ENCODE measurements at places on chromosomes 2 and 18.

DNA sequence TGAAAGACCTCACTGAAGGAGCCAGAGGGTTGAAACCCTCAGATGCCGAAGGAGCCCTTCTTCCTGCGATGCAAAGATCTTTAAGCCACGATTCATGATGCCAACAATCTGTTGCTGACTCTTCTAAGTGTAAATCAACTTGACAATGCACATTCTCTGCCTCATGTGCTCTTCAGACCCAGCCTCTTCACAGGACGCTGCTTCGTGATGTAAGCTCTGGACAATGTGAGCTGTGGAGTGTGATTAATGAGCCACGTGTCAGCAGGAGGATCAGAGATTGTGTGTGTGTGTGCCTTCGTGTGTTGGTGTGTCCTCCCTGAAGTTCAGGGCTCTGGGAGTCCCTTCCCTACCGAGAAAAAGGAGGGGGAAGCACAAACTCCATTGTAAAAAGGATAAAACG lies 26.5 kb upstream of the TWIST2 start:
- no peak for DNase-seq

- DNase-seq: no peak
Measured at GRCh38 chr18:45245091-45245511, 370.2 kb upstream of the SLC14A2 start.

- DNase-seq: no peak
Measured at GRCh38 chr2:64225491-64225890, 81.3 kb upstream of the PELI1 start.

GRCh38 chr2:226869371-226869770 lies 33.5 kb downstream of the RHBDD1 start:
- no peak for DNase-seq

DNA sequence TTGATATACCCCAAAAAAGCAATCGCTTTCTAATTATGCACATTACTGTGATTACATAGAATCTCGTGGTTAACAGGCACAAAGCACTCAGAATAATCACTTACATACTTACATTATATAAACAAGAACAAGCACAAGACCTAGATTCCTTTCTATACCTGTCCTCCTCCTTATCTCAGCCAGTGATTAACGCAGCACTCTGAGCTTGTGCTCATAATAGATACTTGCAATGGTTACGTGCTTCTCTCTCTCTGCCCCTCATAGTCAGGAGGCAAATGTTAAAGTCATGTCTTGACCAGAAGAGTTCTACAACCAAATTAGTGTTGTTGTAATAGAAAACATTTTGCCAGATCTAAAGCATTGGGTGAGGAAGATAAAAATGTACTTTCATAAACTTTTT lies 342.2 kb upstream of the PKDCC start:
- no peak for DNase-seq

DNA sequence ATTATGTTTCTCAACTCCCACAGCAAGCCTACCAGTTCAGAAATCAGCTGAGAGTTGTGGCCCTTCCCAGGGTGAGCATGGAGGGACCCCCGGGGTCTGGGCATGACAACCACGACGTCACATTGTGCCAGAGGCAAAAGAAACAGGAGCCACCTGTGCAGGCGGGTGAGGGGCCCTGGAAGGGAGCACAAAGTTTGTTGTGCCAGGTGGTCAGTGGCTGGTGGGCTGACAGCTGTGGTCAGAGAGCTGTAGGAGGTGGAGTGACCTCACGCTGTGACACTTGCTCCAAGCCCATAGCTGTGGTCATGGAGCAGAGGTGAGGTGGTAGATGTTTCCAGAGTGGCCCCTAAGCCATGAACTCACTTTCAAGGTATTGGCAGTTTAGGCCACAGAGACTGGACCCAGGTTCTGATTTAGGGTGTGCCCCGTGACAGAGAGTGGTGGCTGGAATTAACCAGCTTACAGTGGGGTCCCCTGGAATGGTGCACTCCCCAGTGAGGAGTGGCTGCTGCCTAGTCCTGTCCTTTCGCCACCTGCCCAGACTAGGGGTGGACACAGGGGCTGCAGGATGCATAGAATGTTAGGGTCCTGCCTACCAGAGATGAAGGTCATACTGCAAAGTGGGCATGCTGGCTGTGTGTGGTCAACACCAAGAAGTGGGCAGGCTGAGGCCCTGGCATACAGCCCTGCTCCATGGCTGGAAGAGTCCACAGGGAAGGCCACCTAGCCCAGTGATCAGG lies 136.4 kb downstream of the GLI2 start:
- no peak for DNase-seq

GRCh38 chr2:183952741-183953140 lies 645.6 kb upstream of the ZNF804A start:
- DNase-seq: no peak

GRCh38 chr2:161763153-161763552 lies 138.9 kb downstream of the SLC4A10 start:
- no peak for DNase-seq

- DNase-seq: no peak
Measured at GRCh38 chr2:181465676-181466375, 8.6 kb downstream of the ITGA4 start.

GRCh38 chr2:101036562-101036961 lies 34.5 kb downstream of the RPL31 start:
- no peak for DNase-seq

DNA sequence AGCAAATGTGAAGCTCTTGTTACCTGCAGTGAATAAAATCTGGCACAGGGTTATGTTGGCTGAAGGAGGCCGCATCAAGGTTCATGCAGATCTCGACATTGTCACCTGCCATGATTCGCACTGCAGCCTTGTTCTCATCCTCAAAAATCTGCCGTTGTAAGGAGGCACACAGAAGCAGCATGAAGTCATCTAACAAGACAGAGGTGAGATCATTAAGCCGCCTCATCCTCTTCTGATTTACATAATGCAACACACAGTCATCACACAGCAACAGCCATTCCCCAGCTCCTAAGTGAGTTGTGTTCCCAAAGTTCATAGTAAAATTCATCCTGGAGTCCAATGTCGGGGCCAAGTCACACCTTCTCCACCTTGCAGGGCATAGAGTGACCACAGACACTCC lies 232.1 kb downstream of the NAPG start:
- DNase-seq: no peak

- DNase-seq: no peak
Measured at GRCh38 chr18:77054288-77054605, 78.3 kb downstream of the MBP start.

DNA sequence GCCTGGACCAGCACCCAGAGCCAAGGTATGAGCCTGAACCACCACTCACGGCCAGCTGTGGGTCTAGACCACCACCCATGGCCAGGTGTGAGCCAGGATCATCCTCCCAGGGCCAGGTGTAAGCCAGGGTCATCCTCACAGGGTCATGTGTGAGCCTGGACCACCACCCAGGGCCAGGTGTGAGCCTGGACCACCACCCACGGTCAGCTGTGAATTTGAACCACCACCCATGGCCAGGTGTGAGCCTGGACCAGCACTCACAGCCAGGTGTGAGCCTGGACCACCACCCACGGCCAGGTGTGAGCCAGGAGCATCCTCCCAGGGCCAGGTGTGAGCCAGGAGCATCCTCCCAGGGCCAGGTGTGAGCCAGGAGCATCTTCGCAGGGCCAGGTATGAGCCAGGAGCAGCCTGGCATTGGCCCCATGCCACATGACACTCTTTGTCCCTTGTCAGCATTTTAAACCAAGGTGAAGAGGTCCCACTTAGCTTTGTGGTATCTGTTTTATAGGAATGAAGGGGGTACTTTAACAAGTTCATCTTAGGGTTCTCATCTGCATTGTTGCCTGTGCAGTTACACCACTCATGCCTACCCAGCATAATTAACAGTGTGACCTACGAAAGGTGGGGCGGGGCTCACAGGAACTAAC lies 71.2 kb downstream of the AGAP1 start:
- no peak for DNase-seq

GRCh38 chr2:232523682-232524597 lies 2.0 kb upstream of the CHRND start:
- DNase-seq: peak; percentile 75

- DNase-seq: no peak
Measured at GRCh38 chr18:71583252-71583651, 960.9 kb downstream of the CBLN2 start.

DNA sequence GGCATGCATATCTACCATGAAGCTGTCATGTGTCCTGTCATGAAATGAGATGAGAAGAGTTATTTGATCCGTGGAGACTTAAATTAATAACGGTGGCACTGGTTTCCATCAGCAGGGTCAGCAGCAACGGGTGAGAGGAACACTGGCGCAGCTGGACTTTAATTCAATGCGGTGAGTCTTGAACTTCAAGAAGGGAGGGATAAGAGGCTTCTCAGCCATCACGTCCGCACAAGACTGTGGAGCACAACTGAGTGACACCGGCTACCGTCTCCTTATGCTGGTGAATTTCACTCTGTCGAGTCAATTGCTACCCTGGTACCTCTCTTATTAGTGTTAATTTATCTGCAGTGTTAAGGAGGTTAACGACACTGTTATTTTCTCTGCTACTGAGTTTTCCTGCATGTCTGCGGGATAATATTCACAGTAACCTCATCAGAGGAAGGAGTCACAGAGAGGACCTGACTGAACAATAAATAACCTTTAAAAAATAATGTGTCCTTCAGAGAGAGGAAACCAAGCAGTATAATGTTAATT lies 236.8 kb downstream of the EPHA4 start:
- no peak for DNase-seq

- DNase-seq: no peak
Measured at GRCh38 chr18:79616651-79617510, 62.7 kb upstream of the CTDP1 start.

- no peak for DNase-seq
Measured at GRCh38 chr2:38615237-38615636, 12.5 kb upstream of the HNRNPLL start.

DNA sequence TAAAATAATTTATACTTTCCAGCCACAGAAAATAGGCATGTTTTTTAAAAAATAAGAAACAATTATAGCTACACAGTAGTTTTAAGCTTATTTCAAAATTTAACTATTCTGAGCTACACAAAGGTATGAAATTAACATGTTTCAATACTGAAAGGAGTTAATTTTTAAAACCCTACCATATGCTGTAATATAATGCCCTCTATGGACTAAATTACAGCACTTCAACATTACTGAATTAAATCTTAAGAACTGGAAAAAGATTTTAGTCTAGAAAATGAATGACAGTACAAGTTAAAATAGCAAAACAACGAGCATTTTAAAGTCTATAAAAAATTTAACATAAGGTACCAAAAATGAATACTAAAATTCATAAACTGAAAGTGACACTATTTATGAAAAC lies 36.3 kb downstream of the RTN4 start:
- no peak for DNase-seq

- DNase-seq: no peak
Measured at GRCh38 chr2:25330273-25330672, 11.5 kb downstream of the DNMT3A start.

GRCh38 chr2:142940606-142941223 lies 63.3 kb downstream of the KYNU start:
- DNase-seq: no peak

DNA sequence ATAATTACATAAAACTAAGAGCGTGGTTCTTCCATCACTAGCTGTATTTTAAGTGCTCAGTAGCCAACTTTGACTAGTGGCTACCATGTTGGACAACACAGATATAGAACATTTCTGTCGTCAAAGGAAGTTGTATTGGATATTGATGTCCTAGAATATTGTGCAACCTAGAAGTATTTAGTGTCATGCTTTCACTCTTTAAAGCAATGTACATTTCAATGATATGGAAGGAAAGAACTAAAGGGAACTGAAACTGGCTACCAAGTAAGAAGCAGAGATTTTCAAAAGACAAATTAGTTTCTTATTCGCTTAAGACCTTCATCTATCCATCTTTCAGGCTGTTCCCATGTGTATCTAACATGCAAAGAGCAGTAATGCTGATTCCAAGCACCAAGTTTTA lies 85.4 kb upstream of the EML6 start:
- DNase-seq: no peak

GRCh38 chr2:74953796-74954499 lies 4.5 kb upstream of the POLE4 start:
- DNase-seq: no peak

GRCh38 chr2:238320648-238321281 lies 447 bp downstream of the TRAF3IP1 start:
- DNase-seq: no peak
